ENCODE measurements at places on chromosomes 2 and 18.

DNA sequence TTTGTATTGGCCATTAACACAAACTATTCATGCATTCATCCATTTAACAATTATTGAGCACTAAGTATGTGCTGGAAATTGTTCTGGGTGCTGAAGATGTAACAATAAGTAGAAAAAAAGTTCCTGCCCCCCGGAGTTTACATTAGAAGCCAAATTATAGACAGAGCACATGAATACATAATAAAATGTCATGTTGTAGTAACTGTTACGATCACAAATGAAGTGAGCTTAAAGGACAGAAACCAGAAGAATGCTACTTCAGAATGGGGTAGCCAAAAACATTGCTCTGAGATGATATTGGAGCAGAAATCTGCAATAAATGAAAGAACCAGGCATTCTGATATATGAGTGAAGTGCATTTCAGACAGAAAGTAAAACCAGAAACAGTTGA lies 256.0 kb upstream of the SETBP1 start:
- no peak for DNase-seq

DNA sequence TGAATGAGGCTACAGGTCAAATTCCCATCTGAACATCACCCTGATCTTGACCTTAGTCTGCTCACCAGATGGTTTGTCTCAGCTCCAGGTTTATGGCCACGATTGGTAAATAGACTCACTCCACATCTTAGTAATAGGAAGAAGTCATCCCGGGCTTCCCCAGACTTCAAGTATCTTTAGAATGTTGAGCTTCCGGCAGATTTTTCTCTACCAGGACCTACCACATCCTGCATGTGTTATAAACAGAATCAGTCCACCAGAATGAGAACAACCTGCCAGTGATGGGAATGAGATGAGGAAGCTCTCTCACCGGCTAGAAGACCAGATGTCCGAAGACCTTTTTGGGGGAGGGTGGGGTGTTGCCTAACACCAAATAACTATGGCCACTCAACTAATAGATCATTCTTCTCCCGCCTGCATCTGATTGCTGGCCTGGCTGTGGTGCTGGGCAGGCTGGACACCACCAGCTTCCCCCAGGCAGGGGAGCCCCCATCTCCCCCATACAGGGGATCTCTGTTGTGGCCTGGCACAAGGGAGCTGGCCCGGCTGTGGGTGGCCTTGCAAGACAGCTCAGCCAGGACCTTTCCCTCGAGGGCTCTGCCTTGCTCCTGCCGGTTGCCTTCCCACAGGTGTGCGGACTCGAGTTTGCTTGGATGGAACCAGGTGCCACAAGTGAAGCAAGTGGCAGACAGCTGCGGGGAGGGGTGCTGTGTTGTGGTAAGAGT lies 88.5 kb downstream of the SH3RF3 start:
- DNase-seq, result no peak

DNA sequence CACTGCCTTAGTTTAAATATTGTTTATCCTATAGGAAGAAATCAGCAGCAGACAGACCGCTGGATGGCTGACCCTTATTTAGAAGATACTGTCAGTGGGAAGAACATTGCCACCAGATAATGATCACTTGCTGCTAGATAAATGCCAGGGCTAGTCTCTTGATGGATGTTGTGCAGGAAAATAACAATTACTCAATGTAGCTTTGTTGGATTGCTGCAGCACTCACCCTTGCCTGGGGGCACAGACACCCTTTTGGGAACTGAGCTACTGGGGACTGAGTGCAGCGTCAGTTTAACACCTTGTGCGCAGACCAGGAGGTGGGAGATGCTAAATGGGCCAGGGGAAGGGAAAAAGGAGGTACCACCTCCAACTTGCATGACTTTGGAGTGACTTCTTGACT lies 64.2 kb upstream of the CAPN13 start:
- no peak for DNase-seq

DNA sequence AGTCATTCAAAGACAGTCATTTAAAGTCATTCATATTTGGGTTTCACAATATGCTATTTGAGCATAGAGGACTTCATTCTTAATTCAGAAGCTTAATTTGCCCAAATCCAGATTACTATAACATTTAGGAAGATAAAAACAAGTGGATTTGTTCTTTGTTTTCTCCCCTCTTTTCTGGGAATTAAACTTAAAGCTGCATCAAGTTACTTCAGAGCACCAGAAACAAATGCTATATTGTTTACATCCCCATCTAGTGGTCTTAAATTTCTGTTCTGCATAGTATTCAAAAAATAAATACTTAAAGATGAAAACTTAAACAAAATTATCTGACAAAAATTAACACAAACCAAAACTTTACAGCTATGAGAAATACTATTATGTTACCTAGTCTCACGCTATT lies 34.7 kb upstream of the MARCHF7 start:
- peak; percentile 6 for DNase-seq

DNA sequence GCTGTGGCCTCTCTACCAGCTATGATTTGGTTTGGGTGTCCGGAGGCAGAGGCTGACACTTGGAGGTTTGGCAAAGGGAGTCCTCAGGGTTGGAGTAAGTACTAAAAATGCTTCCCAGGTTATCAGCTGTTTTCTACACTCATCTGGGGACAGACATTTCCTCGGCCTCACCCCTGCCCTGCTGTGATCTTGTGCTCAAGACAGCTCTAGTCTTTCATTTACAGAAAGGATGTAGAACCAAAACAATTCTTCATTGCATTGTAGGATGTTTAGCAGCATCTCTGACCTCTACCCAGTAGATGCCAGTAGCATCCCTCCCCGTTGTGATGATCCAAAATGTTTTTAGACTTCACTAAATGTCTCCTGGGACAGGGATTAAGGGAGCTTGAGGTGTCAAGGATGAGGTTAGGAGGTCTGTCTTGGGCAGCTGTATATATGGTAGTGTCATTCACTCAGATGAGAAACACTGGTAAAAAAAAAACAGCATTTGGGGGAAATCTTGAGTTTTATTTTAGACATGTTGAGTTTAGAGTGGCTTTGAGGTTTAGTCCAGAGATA lies 26.6 kb downstream of the CD28 start:
- DNase-seq, result no peak

- no peak for DNase-seq
These were observed 11.4 kb downstream of the THNSL2 start for GRCh38 chr2:88181511-88181910.

DNA sequence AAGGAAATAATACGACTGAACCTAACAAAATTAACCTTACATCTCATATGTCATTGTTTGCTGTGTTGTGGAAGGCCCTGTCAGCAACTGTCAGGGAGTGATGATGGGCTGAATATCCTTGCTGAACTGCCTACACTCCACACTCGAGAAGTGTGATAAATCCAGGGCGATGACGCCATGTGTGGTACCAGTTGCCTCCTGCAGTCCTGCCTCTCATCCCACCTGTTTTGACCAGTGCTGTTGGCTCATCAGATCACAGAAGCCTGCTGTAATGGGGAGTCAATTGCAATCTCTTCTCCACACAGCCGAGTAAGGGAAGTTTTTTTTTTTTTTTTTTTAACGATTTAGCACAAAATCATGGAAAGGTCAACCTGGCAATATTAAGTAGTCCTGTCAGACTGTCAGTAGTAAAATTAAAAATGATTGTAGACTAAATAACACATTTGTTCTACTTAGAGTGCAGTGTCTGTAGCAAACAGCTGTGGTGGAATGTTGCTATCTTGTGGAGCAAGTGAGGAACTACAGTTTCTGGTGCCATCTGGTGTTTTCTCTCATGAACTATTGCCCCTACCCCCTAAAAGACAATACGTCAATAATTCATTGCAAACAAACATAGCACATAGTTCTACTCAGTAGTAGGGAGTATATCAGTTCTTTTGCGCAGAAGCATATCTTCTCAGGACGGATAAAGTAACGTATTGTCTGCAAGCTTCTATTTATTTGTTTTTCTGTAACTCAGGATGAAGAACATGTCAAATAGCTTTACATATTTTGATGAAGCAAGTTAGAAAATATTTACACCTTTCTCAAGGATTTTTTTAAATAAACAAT lies 347.6 kb downstream of the CTNNA2 start:
- peak; percentile 7 for DNase-seq

DNA sequence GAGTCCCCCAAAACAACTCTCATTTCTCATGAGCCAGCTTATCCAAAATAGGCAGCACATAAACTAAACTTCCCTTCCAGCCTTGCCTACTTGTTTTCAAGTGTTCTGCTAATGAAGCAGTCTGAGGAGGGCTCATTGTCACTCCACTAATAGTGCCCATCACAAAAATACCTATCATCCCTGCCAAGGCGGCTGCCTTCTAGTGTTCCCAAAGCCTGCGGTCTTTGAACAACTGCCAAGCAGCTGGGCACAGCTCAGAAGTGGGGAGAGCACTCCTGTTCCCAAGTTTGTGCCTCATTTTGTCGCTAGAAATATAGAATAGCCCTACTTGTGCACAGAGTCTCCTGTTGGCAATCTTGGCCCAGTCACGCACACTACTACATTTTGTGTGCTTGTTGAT lies 50.3 kb downstream of the DTNA start:
- no peak for DNase-seq

GRCh38 chr2:8098476-8099266 lies 583.2 kb upstream of the ID2 start:
- DNase-seq, result no peak

DNA sequence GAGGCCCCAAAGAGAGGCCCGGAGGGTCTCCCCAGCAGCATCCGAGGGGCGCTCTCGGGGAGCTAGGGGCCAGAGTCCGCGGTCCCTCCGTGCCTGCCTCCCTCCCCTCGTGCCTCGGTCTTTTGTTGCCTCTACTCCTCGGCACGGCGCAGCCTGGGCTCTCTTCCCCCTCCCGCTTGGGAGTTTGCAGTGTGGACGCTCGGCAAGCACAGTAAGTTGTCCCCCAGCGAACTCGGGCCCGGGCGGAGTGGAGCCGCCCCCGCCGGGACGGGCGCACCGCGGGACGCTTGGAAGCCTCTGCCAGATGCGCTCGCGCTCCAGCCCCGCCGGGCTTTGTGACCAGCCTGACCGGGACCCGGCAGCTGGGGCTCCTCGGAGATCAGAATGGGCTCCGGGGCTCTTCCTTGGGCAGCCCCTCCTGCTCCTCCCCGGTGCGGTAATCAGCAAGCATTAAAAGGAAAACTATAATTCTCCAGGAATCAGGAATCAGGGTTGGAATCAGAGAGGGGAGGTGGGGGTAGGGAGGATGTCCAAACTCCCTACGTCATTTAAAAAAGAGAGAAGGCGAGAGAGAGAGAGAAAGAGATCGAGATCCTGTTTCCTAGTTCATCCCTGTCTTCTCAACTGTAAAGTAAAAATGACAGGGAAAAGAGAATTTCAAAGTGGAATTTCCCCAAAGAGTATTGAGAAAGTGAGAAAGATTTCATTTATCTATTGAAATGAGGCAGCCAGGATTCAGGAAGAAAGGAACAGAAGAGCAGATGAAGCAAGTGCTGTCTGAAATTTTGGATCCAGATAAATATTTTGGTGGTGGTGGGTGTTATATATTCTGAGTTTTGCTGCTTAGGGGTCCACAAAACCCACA lies 786 bp upstream of the TMEM200C start:
- no peak for DNase-seq

DNA sequence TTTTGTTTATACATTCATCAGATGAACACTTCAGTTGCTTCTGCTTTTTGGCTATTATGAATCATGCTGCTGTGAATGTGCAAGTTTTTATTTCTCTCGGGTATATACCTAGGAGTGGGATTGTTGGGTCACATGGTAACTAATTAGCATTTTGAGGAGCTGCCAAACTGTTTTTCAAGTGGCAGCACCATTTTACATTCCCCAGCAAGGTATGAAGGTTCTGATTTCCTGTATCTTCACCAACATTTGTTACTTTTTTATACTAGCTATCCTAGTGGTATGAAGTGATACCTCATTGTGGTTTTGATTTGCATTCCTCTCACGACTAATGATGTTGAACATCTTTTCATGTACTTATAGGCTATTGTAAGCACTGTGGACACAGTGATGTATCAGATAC lies 53.9 kb downstream of the DYNC1I2 start:
- no peak for DNase-seq

DNA sequence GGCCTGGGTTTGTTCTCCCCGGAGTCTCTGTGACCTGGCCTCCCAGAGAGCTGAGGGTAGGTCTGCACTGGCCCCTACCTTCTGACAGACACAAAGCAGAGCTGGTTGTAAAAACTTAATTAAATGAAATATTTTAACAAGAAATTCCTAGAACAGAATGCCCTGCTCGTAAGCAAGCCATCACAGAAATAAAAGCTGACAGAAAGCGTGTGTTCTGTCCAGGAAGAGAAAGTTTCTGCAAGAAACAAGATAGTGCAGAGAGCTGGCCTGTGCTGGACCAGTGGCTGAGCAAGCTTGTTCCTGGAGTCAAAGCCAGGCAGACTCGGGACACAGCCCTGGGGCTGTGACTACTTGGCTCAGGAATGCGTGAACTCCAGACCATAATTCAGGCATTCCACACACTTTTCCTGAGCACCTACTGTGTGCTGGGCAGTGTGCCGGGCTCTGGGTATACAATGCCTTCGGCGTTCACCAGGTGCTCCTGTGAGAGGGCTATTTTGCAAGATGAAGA lies 51.6 kb downstream of the APOB start:
- no peak for DNase-seq

- no peak for DNase-seq
These were observed 25.7 kb downstream of the G6PC2 start for GRCh38 chr2:168926621-168927386.

- DNase-seq, result no peak
These were observed 16.2 kb downstream of the ATF2 start for GRCh38 chr2:175151791-175152190.

DNA sequence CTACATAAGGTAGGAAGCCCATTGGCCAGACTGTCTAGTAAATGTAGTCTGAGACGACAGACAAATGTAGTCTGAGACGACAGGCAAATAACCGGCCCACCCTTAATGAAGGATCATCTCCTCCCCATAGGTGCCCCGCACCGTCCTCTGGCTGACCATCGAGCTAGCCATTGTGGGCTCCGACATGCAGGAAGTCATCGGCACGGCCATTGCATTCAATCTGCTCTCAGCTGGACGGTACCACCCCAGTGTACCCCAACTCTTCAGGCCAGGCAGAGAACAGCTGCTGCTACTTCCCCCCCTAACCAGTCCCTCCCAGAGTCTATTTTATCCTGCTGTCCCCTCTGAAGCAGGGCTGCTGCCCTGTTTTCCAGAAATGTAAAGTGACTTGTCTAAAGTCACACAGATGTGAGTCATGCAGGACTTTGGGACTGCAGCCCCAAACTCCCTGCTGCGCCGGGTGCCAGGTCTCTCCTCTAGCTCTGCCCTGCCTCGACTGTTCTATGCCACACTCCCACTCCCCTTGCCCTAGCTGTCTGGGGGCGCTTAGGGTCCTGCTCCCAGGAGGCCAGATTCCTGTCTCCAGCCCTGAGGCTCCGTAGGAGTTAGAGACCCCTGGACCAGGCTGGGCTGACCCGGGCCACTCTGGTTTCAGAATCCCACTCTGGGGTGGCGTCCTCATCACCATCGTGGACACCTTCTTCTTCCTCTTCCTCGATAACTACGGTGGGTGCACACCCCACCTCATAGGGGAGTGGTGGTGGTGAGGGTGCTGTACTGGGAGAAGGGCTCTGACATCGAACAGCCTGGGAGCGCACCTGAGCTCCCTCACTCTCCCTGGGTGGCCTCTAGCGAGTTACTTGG lies 4.7 kb downstream of the SLC11A1 start:
- no peak for DNase-seq

DNA sequence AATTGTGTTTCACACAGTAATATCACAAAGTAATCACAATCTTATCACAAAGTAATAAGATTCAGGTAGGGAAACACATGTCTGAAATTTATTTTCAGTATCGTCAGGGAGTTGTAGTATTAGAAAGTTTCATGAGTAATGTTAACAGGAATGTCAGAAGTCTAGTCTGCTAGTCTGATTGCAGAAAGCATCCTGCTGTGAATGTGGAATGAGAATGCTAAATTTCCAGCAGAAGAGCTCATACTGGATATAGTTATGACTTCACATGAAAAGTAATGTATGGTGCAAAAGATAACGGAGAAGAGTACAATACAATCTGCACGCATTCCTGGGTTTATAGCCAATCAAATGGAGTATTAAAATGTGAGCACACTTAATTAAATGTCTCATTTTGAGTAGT lies 494.7 kb upstream of the SETBP1 start:
- DNase-seq, result no peak

All from LoVo (cell line).